ENCODE measurements at places on chromosomes 3 and 15.
A peak's percentile ranks its signal among the peaks of the same experiment; 100 is the strongest.

- DNase-seq, result no peak
These were observed 479.8 kb downstream of the NAALADL2 start for GRCh38 chr3:175338775-175339535.

DNA sequence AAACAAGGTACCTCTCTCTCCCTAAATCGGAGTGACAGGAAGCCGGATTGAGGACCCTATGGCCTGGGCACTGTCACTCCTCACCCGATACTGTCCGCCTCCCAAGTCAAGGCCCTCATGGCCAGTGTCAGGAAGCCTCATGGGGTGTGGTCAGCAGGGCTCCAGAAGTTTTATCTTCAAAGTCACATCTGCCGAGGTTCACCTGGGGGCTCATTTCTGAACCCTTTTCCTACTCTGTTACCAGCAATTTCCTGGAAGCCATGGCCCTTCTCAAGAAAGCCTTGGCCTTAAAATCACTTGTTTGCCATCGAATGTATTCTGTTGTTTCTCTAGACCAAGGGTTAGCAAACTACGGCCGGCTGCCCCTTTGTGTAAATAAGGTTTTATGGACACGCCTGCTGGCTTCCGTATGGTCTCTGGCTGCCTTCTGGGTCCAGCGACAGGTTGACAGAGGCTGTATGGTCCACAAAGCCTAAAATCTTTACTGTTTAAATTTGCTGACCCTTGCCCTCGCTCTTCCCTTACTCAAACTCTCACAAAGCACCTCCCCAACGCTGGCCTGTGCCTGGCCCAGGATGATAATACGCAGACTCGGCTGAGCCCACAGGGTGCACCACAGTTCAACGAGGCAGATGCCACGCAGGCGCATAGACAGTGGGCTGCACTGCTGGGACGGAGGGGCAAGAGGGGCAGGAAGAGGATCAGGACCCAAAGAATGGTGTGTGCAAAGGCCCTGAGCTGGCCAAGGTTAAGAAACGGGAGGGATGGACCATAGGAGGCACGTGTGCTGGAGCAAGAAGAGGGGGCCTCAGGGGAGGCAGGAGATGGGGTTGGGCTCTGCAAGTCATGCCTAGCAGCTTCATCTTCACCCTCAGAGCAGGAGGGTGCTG, 24.7 kb upstream of the DUSP7 start:
- no peak for DNase-seq

DNA sequence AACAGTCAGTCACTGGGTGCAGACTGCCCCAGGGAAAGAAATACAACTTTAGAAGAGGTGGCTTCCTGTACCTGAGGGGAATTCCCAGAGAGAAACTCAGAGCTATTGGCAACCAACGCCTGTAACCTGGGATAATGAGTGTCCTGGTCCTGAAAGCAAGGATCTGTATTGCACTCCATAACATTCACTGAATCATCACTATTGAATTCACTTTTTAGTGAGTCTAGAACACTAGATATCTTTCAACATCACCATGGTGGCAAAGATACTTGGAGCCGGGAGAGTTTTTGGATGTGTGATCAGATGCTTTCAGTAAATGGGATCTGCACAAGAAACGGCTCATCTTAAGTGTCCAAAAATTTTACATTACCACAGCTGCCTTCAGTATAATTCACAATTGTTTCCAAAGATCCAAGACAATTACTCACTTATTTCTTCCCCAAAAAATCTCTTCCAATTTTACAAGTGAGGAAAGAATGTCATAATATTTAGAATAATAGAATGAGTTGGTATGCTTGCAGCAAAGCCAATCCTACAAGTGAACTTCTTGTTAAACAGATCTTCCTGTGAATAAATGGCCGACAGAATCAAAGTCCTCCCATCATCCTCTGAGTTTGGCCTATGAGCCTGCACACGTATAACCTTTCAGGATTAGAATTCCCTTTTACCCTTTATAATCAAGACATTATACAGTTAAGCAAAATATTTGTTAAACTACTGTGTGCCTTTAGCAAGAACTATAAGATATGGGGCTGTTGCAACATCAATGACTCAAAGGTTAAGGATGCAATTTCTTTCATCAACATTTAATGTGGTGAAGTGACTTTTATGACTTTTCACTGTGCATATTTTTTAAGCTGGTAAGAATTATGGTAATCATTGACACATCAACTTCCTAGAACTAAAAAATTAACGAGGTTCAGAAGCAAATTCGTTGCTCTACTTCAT, 243.3 kb upstream of the COL8A1 start:
- DNase-seq, result no peak

GRCh38 chr15:40956541-40956982, 3.3 kb downstream of the CHAC1 start:
- no peak for DNase-seq

- no peak for DNase-seq
These were observed 282.5 kb upstream of the THBS1 start for GRCh38 chr15:39298271-39298962.

DNA sequence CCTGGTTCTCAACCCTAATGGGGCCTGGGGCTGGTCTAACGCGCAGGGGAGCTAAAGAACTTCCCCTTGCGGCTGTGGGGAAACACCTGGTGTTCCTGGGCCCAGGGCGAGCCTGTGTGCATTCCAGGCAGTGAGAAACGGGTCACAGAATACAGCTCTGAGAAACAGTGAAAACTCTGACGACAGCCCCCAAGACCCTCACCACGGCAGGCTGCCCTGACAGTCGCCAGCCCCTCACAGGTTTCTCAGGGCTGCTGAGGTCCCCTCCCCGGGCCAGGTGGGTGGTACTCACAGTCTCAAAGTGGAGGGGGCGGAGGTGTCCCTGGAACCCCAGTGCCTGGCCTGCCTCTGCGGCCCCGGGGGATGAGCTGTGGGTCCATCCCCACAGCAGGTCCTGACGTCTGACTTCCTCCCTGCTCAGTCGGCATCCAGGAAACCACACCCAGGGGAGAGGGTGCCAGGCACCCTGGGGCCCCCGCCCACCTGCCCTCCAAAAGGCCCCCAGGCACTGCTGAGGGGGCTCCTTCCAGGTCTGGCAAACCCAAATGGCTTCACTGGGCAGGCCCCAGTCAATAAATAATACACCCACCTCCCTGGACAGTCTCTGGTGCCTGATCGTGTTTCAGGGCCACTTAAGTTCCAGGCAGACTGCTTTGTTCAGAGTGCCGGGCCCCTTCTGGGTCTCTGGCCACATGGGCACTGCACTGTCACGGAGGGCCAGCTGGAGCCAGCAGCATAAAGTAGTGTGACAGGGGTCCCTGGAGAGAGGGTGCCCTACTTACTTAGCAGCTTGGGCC, 57.7 kb downstream of the IQSEC1 start:
- DNase-seq, result peak; percentile 65

- DNase-seq, result no peak
These were observed 44.4 kb downstream of the EPHB1 start for GRCh38 chr3:134839422-134839821.

DNA sequence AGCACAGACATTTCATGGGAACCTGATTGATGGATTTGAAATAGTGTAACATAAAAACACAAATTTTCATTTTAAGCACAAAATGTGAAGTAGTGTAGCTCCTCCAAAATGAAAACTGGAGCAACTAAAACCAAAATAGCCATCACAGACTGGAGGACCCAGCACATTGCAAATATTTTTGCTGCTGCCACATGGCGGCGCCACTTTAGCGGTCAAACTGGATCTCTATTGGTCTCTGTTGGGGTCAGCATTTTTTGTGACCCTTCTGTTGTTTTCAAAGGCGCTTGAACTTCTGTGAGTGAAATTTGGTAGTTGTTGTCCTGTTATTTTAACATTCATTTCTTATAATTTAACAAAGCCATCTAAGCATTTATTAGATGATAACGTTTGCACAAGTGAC, 259.9 kb downstream of the IL20RB start:
- DNase-seq, result no peak

GRCh38 chr15:85361323-85361722, 19.1 kb upstream of the AKAP13 start:
- no peak for DNase-seq

DNA sequence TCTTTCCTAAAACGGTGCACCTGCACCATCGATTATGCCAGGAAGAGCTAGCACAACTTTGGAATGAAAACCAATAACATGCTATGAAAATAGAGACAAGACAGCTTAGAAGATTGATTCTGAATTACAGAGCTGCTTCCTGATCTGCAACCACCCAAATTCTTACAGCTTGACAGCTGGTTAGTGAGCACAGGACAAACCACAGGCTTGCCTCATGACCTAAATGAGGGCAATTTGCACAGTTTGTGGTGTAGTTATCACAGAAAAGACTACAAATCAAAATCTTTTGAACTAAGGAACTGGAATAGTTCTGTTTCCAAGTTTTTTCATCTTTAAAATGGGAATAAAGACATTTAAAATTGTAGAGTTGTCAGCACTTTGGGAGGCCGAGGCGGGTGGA, 533.5 kb downstream of the NAALADL2 start:
- peak; percentile 36 for DNase-seq

GRCh38 chr3:9807981-9808344, 2.1 kb upstream of the TTLL3 start:
- DNase-seq, result no peak

DNA sequence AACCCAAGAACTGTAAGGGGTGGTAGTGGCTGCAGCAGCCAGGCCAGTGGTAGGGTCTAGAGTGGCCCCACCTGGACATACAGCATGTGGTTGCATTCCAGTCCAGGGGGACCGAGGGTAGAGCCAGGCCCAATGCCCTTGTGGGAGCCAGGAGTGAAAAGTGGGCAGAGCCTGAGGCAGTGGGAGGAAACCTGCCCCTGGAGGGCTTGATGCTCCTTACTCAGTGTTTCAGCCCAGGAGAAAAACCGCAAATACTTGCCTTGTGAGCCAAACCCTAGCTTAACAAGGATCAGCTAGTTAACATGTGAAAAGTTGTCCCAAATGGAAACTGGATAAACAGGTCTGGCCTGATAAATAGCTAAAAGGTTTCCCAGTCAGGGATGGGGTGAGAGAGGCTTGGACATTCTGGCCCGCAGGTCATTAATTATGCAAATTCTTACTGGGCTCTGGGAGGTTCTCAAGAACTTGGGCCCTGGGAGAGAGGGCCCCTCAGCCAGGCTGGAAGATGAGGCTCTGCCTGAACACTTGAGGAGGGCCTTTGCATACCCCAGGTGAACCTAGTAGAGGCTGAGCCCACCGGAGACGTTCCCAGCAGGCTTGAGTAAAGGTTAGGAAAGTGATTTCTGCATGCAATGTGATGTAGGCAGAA, 222.1 kb downstream of the THSD4 start:
- DNase-seq, result no peak

DNA sequence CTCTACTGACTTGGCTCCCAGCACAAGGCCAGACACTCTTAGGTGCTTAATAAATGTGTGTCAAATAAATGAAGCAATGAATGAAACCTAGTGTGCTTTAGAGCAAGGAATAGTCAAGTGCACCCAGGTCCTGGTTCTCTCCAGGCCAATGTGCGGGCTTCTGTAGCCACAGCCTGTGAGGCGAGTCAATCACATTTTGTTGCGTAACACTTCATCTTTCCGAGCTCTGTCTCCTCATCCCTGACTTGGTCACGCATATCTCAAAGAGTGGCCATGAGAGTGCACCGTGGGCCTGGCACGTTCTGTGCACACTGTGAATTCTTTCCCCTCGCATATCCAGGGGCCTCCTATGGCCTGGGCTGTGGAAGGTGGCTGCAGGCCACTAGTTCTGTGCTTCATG, 11.4 kb upstream of the SH3GL3 start:
- DNase-seq, result no peak

- peak; percentile 42 for DNase-seq
These were observed 27.6 kb downstream of the HDAC11 start for GRCh38 chr3:13507570-13508339.

DNA sequence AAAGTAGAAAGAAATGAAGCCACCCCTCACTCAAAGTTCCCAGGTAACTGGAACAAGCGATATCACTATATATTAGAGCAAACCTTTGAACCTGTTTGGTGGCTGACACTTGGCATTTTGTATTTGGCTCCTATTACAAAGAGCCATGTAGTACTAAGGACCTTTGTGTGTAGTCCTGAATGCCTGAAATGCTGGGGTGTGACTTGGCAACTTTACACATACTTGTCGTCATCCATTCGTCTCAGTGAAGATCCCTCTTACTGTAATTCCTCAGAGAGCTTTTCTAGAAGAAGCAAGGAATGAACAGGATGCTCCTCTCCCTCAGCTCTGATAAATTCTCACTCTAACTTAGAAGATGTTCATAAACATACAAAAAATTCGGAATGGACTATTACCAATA, 216.1 kb upstream of the CDIN1 start:
- DNase-seq, result no peak

DNA sequence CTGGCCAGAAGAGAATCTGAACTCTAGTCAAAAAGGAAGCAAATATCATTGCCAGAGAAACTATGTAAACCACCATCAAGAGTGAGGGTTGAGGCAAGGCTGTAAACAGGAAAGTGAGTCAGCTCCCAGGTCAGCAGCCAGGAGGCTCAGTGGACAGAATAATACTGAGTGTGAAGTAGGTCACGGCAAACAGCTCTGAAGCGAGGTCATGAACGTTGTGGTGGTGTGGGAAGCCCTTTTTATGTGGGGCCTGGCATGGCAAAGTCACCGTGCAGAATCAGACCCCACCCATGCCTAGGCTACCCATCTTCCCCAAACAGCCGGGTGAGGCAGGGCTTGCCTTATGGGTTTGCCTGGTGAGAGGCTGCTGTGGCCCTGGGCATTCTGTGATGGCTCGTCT, 43.9 kb downstream of the THBS1 start:
- peak; percentile 47 for DNase-seq

GRCh38 chr3:133401374-133402135, 1.7 kb downstream of the BFSP2 start:
- no peak for DNase-seq

DNA sequence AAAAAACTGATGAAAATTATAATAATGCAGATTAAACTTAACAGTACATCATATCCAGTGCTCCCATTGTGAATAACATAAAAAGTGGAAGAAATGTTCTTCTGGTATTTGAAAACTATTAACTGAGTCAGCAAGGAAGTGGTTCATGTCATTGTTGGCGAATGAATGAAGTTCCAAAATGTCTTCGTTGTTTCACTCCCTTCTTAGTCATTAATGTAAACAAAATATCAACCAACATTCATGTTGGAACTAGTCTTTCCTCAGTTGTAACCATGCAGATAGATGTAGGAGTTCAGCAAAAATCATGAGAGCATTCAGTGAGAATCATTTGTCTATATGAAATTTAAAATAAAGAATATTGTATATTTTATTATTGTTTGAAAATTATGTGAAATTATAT, 44.1 kb upstream of the ICE2 start:
- no peak for DNase-seq

DNA sequence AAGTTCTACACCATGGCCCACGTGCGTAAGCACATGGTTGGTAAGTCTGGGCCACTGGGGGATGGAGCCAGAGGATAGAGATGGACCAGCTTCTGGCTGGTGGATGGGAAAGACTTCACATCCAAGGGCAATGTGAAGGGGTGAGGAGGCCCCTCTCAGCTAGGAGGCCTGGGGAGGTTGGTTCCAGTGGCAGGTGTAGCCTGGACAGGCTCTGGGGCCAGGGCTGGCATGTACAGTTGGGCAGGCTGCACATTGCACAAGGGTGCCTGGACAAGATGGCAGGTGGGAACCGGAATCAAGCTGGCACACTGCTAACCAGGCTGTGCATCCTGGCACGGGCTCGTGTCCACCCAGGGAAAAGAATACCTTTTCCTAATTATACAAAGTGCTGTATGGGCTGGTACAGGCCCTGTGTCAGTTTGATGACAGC, 8.1 kb downstream of the ZBTB47 start:
- DNase-seq, result no peak
